Stimulated activated CD4-positive, alpha-beta T cell treated with anti-CD3 and anti-CD28 coated beads, Interleukin-1b, Interleukin-23, amount 100 ng/mL, for 1 hour (primary cell): ENCODE measurements at places on chromosomes 2 and 18.

- DNase-seq, result no peak
These were observed 19.3 kb upstream of the HPCAL1 start for GRCh38 chr2:10283106-10284062.

GRCh38 chr2:63735931-63736330, 105.8 kb upstream of the UGP2 start:
- DNase-seq, result no peak

DNA sequence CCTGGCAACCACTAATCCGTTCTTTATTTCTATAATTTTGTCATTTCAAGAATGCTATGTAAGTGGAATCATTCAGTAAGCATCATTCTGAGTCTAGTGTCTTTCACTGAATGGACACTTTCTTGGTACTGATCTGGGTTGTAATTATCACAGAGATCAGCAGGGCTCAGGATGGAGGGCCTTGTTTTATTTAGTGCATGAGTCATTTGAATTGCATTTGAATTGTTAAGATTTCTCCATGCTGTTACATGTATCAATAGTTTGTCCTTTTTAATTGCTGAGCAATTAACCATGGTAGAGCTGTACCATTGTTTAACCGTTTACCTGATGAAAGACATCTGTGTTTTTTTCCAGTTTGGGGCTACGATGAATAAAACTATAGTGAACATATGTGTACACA, 256.4 kb downstream of the THSD7B start:
- no peak for DNase-seq

DNA sequence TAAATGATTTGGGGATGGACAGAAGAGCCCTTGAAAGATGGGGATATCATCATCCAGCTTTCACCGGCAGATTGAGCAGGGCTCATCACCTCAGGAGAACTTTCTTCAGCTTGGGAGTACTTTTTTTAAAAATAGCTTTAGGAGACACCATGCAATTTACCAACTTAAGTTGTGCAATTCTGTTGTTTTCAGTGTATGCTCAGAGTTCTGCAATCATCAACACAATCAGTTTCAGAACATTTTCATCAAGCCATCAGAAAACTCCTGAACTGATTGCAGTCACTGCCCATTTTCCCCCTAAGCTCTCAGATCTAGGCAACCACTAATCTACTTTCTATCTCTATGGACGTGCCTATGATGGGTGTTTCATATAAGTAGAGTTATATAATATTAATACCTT, 117.7 kb downstream of the CRIM1 start:
- DNase-seq, result no peak

GRCh38 chr2:9268301-9269080, 61.9 kb downstream of the ASAP2 start:
- no peak for DNase-seq

DNA sequence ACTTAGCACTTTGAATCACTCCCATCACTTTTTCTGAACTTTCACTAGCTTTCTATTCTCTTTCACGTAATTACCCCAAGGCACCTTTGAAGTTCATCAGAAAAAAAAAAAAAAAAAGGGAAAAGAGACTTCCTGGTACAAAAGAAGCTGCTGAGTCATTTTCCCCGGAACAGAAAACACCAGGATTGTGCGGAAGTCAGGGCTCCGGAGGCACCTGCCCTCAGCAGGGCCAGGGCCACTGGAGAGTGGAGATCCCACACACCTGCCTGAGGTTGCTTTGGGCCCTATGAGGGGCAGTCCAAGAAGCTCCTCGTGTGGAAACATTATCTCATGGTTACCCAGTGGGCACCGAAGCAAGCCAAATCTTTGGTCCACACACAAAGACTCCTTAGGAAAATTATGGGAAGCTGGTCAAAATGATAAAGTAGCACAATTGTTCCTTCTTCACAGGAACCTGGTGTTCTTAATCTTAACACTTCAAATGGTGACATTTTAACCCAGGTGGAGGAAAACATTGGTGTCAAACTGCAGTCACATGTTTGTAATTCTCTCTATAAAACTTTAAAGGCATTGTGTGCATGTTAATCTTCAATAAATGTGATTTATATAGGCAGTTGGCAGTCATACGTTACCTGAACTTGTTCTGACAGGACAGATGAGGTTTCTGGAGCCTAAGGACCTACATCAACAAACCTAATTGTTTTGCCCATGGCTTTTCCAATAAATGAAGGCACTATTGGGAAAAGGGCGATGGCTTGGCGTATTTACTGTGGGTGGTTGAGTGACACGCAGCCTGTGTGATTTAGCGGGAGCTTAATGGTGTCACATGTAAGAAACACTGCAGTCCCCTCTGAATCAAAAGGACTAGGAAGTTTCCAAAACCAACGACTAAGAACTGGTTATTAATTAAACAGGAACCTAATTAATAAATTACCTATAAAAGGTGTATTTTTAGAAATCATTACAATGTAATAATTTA, 23.4 kb upstream of the FAM110C start:
- DNase-seq, result no peak

DNA sequence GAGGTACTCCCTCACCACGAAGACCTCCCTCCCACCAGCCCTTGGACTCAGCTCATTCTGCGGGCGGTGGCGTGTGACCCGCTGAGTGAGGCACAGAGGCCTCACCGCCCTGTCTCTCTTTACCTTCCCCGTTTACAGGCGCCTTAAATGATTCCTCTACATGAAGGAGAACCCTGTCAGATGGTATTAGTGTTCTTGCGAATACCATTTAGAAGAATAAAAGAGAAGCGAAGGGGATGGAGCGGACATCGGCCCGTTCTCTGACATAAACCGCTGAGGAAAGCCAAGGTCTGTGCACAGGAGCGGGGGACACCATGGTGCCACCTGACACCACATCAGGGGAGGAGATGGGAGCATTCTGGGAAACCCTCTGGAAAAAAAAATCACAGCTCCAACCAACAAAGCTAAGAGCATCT, 179.8 kb downstream of the HDAC4 start:
- DNase-seq, result no peak

DNA sequence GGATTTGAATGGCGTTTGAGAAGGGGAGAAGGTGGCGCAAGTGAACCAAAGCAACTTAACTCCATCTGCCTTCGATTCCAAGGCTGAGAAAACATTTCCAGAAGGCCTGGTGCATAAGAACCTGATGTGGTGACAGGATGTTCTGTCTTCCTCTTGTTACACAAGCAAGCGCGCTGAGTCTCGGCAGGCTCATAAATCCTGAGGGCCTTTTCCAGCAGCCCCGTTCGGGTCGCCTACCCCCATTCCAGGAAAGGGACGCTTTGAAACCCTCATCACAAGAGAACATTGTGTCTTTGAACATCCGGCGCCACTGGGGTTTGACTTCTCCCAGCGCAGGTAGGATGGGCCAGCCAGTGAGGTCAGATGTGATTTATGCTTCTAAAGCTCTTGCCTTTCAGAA, 403.5 kb downstream of the SETBP1 start:
- DNase-seq, result no peak
